Right ventricle myocardium superior (tissue), 1 donor: ENCODE measurements at places on chromosomes 2 and 18. TPM values are rescaled to one million over a fixed set of nuclear protein-coding genes. Genes with fewer than 3 reads are reported as not detected.

Gene PIGN
- total RNA-seq: 14.6 TPM

Gene ASB1
- total RNA-seq: 69.8 TPM

Gene KLHL30
- total RNA-seq: 20.0 TPM

Gene LAMA1
- 0.05 TPM for total RNA-seq

DNA sequence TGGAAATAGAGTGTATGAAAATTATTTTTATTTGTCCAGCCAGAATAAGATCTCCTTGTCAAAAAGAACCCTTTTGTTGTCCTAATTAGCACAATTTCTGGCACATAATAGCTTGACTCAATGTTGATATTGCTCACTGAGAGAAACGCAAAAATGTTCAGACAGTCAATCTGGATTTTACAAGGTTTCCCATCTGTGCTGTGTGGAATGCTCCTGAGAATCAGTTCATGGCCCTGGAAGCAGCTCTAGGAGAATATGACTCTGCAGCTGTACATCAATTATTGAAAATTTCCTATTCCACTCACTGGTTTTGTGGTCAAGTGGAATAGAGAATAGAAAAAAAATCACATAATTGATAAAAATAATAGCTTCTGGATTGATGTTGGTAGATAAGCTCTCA is 1582.9 kb upstream of the NXPH2 start:
- no peak for DNase-seq

- no peak for DNase-seq
Observed at GRCh38 chr2:60808330-60808801, 52.3 kb downstream of the PAPOLG start.

- DNase-seq: no peak
Observed at GRCh38 chr2:168179592-168179991, 67.8 kb downstream of the STK39 start.

GRCh38 chr2:64296140-64296480 is 151.9 kb upstream of the PELI1 start:
- DNase-seq: no peak

GRCh38 chr2:35343135-35343534 is 1012.4 kb upstream of the CRIM1 start:
- no peak for DNase-seq

DNA sequence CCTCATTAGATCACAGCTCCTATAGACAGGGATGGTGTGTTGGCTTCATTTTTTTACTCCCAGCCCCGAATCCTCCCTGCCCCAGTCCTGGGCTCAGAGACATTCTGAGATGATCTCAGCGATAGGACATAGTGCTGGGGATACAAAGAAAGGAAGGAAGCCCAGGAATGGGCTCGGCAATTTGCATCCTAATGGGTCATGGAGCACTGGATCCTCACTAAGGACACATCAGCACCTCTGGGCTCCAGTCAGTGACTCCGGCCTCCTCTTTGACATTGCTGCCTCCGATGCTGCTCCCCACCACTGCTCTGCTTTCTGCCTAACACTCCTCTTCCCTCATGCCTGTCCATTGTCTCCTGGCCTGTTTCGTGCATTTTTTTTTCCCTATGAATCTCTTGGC is 489.1 kb downstream of the STK39 start:
- DNase-seq: no peak

- no peak for DNase-seq
Observed at GRCh38 chr2:236705295-236706105, 135.9 kb downstream of the ACKR3 start.

GRCh38 chr18:31619291-31619690 is 27.6 kb downstream of the TTR start:
- DNase-seq: no peak

GRCh38 chr2:5867056-5867455 is 174.9 kb downstream of the SOX11 start:
- no peak for DNase-seq
